ENCODE measurements at places on chromosomes 3 and 15.

GRCh38 chr3:8457039-8457438 is 44.6 kb upstream of the LMCD1 start:
- DNase-seq = no peak

GRCh38 chr3:172271386-172271976 is 176.8 kb downstream of the GHSR start:
- no peak for DNase-seq

DNA sequence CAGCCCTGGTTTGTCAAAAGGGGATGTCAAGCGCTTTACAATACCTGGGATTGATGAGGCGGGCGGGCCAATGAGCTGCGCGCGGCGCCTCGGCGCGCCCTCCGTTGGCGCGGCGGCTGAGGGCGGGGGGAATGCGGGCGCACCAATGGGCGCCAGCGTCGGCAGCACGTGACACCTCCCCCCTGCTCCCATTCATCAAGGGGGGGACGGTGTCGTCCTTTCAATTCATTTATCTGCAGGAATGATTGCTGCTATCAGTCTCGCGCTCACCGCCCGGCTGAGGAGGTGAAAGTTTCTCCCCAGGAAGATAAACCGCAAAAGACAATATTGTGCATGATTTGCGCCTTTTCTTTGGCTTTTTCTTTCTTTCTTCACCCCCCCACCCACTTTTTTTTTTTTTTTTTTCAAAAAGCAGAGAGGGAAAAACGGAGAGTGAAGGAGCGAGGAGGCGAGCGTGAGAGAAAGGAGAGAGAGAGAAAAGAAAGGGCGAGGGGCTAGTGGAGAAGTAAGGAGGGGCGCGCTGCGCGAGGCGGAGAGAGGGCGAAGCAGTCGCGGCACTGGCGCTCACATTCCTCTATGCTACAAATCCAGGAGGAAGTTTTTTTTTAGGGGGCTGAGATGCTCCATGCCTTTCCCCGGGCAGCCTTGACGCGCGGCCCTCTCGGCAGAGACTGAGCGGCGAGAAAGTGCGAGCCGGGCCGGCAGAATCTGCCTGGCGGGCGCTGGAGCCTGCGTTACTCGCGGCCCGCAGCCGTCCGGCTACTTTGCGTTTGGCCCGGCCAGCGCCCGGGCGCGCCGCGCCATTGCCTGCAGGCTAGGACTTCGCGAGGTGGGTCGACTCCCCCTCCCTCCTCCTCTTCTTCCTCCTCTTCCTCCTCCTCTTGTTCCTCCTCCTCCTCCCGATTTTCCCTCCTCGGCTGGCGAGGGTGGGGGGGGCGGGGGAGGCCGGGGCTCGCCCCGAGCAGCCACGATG is at the start of gene ZIC1:
Gene ZIC1 (plus strand): TSS at position 223 of the 973 bp plus-strand sequence. CDS start 748 bp downstream, at position 971.
- DNase-seq = no peak

- no peak for DNase-seq
Measured at GRCh38 chr3:106714400-106714799, 662.8 kb upstream of the CCDC54 start.

- no peak for DNase-seq
Measured at GRCh38 chr3:99647081-99647480, 8.7 kb downstream of the COL8A1 start.

- DNase-seq = no peak
Measured at GRCh38 chr3:111737047-111737705, 121.9 kb upstream of the PHLDB2 start.

GRCh38 chr3:151085227-151085888 is at the start of gene MED12L:
MED12L (plus strand) TSS chr3:151085664; CDS start chr3:151086927, 1,263 bp downstream.
- no peak for DNase-seq

DNA sequence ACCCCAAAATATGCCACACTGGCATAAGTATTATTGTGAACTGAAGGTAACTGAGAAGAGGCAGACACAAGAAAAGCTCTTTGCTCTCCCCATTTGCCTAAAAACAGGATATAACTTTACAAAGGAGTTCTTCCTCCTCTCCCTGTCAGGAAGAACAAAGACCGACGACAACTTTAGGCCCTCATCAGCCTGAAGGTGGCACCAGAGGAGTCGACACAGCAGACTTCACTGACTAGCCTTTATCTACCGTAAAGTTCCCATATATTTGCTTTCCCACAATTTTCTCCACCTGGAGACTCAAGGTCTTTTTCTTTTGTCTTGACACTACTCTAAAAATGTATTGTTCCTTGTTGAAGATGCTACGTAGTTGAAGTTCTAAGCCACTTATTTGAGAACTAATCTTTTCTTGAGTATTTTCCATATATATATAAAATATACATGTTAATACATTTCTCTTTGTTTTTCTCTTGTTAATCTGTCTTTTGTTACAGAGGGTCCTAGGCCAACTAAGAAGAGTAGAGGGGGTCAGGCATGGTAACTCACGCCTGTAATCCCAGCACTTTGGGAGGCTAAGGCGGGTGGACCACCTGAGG is 16.2 kb upstream of the XIRP1 start:
- DNase-seq = no peak

DNA sequence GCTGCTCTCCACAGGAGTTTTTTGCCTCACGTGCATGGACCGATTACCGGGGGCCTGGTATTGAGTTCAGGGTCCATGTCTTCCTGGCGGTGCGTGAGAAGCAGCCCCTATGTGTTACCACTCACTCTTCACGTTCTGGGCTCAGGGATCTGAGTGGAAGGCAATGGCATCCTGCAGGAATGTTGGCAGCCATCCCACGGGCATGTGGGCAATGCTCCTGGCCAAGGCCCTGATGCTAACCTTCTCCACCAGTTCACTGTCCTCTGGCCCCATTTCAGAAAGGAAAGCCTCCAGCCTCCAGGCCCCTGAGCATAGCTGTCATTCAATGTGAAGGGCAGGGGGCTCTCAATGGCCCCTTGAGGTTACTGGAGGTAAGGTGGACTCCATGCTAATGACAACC is 43.0 kb upstream of the KY start:
- DNase-seq = no peak

GRCh38 chr3:38645601-38646000 is 3.9 kb downstream of the SCN5A start:
- no peak for DNase-seq

GRCh38 chr3:24254649-24255048 is 240.0 kb downstream of the THRB start:
- DNase-seq = no peak

DNA sequence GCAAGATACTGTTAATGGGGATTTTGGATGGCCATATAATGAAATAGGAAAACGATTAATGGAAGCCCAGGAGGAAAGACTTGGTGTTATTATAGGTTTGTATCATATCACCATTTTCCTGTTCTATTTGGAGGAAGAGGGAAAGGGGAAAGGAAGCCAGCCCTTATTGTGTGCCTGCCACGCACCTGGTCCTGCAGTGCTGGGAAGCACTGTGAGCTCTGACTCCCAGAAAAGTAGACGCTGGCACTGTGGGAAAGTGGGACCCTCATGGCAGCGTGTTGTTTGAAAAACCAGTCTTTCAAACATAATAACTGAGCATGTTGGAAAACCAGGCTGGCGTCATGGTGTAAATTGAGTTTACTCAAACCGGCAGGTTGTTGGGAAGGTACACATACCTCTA is 22.0 kb downstream of the CGNL1 start:
- no peak for DNase-seq

DNA sequence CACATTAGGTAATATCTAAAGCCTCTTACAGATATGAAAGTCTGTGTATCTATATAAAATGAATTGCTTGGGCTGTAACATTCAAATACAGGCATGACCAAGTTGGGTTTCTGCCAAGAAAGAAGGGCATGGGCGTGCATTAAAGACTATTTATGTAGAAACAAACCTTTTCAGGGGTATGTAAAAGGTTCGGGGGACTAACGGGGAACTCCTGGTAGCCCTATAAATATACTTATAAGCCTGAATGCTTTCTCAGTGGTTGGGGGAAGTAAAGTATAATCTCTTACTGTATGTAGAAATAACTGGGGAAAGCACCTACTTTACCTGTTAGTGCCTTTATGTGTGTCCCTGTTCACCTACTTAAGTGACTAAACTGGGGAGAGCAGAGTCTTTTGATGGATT is 154.5 kb upstream of the TBL1XR1 start:
- DNase-seq = no peak

DNA sequence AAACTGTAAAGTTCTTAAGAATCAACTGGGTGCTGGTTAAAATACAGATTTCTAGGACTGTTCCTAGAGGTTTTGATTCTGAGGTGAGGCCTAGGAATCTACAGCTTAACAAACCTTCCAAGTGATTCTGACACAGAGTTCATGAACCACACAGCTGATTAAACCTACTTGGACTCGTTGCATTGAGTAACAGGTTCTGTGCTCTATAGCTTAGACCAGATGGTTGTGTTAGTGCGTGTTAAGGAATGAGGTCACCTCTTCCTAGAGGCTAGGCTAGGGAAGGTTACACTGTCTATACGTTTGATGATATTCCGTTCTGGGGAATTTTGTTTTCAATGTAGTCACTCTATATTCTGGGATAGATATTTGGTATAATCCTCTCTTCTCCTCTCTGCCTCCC is 21.9 kb downstream of the EID1 start:
- DNase-seq = no peak

- no peak for DNase-seq
Measured at GRCh38 chr3:111582120-111582474, 13.0 kb downstream of the ZBED2 start.

GRCh38 chr3:152113992-152114651 is 154.6 kb upstream of the MBNL1 start:
- DNase-seq = no peak

- no peak for DNase-seq
Measured at GRCh38 chr15:59501597-59501996, 63.6 kb downstream of the FAM81A start.

DNA sequence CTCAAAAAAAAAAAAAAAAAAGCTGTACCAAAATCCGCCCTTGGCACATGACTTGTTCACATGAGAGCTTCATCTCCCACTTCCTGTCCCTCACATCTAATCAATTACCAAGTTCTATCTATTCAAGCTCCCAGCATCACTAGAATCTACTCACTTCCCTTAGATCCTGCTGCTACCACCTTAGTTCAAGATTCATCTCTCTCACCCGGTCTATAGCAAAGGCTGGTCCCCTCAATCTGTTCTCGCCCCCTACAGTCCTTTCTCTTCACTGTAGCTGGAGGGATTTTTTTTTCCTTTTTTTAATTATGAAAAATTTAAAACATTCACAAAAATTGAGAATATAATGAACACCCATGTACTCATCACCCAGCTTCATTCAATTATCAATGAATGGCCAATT is 16.7 kb upstream of the GPR160 start:
- no peak for DNase-seq

DNA sequence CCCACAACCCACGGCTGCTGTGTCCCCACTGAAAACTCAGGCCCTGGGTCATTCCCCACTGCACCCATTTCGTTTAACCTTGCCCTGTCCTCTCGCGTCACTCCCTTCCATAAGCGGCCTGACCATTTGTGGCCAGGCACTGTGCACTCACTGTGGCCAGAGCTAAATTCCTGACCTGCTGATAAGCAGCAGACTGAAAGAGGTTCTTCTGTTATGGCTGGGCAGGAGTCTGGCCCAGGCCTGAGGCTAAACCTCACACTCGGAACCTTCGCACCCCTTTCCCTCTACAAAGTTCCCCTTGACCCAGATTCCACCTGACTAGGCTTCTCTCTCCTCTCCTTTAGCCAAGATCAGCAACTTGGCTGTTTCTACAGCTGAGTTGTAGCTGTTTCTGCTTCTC is 62.3 kb downstream of the ADAMTS17 start:
- no peak for DNase-seq

GRCh38 chr3:169886671-169887070 is 16.9 kb upstream of the LRRC31 start:
- no peak for DNase-seq

Data from activated naive CD4-positive, alpha-beta T cell (primary cell).